ENCODE measurements at places on chromosomes 16 and 17. TPM values are rescaled to one million over a fixed set of nuclear protein-coding genes. Genes with fewer than 3 reads are reported as not detected.

GRCh38 chr17:4187076-4187475, 44.1 kb downstream of the CYB5D2 start:
- H3K4me1 ChIP-seq: peaks cover 11% of the 10 kb centered on the region
- no peaks in the 10 kb centered on the region for H3K27me3 ChIP-seq
- H3K36me3 ChIP-seq: no peaks in the 10 kb centered on the region
- H3K27ac ChIP-seq: no peak overlapping the region
- no peak for DNase-seq
- no peak overlapping the region for H3K4me3 ChIP-seq

GRCh38 chr16:82761236-82761635, 134.5 kb downstream of the CDH13 start:
- no peak overlapping the region for H3K27ac ChIP-seq
- DNase-seq: peak; percentile 79

GRCh38 chr16:80197741-80198201, 343.0 kb upstream of the DYNLRB2 start:
- no peaks in the 10 kb centered on the region for H3K27me3 ChIP-seq
- H3K4me3 ChIP-seq: no peak overlapping the region
- H3K27ac ChIP-seq: no peak overlapping the region
- no peaks in the 10 kb centered on the region for H3K36me3 ChIP-seq
- H3K4me1 ChIP-seq: no peaks in the 10 kb centered on the region

DNA sequence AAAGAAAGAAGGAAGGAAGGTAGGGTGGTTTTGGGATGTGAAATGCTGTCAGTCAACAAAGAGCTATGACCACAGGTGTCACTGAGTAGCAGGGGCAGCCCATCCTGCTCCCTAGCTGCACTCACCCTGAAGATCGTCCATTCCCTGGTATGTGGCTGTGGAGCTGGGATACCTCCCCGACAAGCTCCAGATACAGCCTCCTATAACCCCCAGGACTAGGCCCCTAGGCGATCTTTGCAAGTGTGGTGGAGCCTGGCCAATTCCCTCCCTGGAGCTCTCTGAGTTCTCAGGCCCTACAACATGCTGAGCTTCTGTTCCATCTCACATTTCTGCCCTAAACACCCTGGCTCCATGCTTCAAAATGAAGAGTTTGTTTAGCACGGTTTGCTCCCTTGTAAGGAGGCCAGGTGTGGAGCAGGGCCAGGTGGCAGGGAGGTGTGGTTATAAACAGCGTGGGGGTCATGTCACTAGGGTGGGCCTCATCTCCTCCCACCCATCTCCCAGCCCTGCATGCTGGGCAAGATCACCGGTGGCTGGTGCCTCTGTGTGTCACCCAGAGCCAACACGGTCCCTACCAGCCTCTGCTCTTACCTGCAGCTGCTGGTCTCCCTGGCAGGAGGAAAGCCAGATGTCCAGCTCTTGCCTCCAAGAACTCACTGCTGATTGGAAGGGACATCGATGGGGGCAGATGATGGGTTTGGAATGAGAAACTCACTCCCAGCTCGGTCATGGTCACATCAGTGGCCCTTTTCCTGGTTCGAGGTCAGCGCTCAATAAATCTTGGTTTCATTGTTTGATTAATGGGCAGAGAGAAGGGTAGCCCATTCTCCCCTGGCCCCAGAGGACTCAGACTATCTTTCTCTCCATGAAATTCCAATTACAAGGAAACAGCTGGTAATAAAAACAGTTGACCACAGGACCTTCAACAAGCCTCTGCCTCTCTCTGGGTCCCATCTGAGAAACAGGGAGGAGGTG, 511.0 kb upstream of the CDH5 start:
- no peak overlapping the region for H3K27ac ChIP-seq
- no peak for DNase-seq
- no peak overlapping the region for H3K4me3 ChIP-seq
- H3K4me1 ChIP-seq: no peaks in the 10 kb centered on the region

GRCh38 chr16:66274335-66275110, 92.0 kb upstream of the CDH5 start:
- no peak for DNase-seq
- no peak overlapping the region for H3K4me3 ChIP-seq
- peaks cover 20% of the 10 kb centered on the region for H3K4me1 ChIP-seq
- no peak overlapping the region for H3K27ac ChIP-seq
- H3K27me3 ChIP-seq: no peaks in the 10 kb centered on the region

- no peaks in the 10 kb centered on the region for H3K36me3 ChIP-seq
- H3K4me3 ChIP-seq: peak overlapping the region; percentile 94
- no peaks in the 10 kb centered on the region for H3K4me1 ChIP-seq
- DNase-seq: no peak
- no peaks in the 10 kb centered on the region for H3K27me3 ChIP-seq
- H3K27ac ChIP-seq: peak overlapping the region; percentile 96
Measured at GRCh38 chr16:8869212-8869987, 594 bp upstream of the CARHSP1 start.

DNA sequence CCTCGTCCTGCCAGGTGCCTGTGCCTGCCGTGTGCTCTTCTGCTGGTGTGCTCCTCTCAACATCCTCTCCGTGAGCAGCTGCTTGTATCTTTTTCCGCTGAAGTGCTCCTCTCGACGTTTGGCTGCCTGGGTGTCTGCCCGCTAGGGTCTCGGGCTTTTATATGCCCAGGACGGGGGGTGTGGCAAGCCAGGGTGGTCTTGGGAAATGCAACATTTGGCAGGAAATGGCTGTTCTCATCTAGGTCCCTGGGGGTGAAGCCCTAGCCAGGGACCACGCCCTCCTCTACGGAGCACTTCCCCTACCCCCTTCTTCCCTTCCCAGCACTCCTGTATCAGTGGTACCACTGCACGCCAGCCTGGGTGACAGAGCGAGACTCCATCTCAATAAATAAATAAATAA, 49.4 kb downstream of the IQCK start:
- no peaks in the 10 kb centered on the region for H3K4me1 ChIP-seq
- no peaks in the 10 kb centered on the region for H3K36me3 ChIP-seq
- no peak overlapping the region for H3K4me3 ChIP-seq
- no peak overlapping the region for H3K27ac ChIP-seq
- H3K27me3 ChIP-seq: no peaks in the 10 kb centered on the region

GRCh38 chr17:1714427-1714979, 4.3 kb upstream of the TLCD2 start:
- no peaks in the 10 kb centered on the region for H3K27me3 ChIP-seq
- peak overlapping the region; percentile 80 for H3K4me3 ChIP-seq
- no peaks in the 10 kb centered on the region for H3K36me3 ChIP-seq
- DNase-seq: peak; percentile 99

GRCh38 chr16:79434771-79435170, 165.8 kb downstream of the MAF start:
- no peaks in the 10 kb centered on the region for H3K4me1 ChIP-seq
- no peaks in the 10 kb centered on the region for H3K27me3 ChIP-seq
- no peak overlapping the region for H3K4me3 ChIP-seq

The KRT31 gene
- total RNA-seq: not detected

The CARD14 gene
- 1.2 TPM for total RNA-seq

The RPRML gene
- 0.59 TPM for total RNA-seq

The SPN gene
- 1.5 TPM for total RNA-seq
